ENCODE measurements at places on chromosomes 16 and 17. TPM values are rescaled to one million over a fixed set of nuclear protein-coding genes. Genes with fewer than 3 reads are reported as not detected.

- no peak for ATAC-seq
Observed at GRCh38 chr16:6104428-6104827, 1006.8 kb upstream of the EEF2KMT start.

GRCh38 chr17:77419547-77420094 lies 278.9 kb downstream of the SEC14L1 start:
- ATAC-seq = peak; percentile 30

- ATAC-seq = no peak
Observed at GRCh38 chr17:32917842-32918241, 10.1 kb upstream of the TMEM98 start.

DNA sequence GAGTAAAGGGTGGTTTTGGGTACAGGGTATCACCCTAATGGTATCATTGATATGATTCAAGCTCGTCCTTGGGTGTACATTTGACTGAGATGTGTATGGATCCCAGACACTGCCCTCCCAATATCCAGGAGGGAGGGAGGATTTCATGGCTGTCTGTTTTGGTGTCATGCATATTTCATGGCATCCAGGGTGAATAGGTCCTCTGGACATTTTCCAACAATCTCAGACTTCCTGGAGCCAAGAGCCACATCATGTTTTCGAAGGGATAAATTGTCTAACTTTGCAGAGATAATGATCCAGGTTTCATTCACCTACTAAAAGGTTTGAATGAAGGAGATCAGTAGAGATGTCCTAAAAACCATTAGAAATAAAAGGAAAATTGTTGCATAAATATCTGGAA lies 431.9 kb downstream of the SHISA9 start:
- ATAC-seq = no peak

- no peak for ATAC-seq
Observed at GRCh38 chr16:3074860-3075522, 9.6 kb downstream of the IL32 start.

DNA sequence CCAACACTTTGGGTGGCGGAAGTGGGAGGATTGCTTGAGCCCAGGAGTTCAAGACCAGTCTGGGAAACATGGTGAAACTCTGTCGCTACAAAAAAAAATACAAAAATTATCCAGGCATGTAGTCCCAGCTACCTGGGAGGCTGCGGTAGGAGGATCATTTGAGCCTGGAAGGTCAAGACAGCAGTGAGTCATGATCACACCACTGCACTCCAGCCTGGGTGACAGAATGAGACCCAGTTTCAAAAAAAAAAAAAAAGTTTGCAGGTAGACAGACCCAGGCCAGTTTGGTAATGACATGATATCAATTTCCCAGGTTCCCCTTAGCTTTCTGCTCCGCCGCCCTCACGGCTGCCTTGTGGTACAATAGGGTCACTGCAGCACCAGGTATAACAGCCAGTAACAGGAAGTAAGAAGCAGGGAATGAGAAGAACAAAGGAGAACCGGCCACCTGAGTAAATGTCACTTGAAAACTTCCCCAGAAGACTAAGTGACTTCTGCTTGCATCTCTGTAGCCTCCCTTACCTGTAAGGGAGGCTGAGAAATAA lies 201.2 kb upstream of the HSBP1 start:
- no peak for ATAC-seq

DNA sequence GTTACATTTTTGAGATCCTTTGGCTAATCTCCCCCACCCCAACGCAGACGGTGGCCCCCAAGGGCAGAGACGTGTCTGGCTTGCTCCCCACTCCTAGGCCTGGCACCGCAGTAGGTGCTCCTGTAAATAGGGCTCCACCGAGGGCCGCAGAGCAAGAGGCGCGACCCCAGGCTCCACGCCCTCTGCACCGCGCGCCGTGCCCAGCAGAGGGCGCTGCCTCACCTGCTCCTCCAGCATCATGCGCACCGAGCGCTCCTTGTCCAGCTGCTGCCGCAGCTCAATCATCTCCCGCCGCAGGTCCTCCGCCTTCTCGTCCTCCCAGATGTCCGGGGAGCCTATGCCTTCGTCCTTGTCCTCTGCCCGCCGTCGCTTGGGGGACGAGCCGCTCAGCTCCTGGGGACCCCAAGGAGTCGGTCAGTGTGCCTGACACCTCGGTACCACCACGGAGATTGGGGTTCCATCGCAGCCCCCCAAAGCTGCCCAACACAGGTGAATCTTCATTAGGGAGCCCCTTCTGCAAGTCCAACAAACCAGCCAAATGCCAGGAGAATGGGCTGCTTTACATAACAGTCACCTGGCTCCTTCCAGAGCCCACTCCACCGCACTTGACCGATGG lies 11.2 kb downstream of the TFAP4 start:
- ATAC-seq = no peak

DNA sequence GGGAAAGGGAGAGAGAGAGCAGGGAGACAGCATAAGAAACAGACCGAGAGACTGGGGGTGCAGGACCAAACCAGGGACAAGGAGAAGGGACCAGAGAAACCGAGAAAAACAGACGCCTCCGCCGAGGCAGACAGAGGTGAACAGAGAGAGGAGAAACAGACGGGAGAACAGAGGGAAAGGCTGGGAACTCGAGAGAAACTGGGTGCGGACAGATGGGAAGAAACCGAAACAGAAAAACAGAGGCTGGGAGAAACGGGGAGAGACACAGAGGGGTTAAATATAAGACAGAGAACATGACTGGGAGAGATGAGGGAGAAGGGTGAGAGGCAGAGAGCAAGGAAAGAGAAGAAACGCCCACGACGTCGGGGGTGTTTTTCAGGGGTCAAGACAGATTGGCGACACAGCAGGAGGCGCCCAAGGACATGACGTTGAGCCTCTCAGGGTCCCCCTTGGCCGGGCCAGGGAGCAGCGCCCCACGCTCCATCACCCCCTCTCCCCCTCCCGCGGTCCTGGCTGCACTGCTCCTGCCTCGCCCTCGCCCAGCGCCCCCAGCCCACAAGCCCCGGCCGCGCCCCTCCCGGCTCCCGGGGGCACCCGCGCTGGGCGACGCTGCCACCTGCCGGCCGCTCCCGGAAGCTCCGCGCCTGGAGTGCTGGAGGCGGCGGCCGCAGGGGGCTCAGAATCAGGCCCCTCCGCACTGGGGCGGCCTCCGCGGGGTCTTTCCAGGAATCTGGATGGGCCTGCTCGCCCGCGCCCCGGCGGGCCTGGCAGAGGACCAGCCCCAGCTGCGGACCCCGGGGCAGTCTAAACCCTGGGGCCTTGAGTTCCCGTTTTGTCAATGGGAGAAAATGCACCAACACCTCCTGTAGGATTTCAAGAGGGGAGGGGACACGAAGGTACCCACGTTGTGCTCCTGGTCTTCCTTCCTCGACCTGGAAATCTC lies 1.3 kb upstream of the TMEM92 start:
- peak; percentile 82 for ATAC-seq

DNA sequence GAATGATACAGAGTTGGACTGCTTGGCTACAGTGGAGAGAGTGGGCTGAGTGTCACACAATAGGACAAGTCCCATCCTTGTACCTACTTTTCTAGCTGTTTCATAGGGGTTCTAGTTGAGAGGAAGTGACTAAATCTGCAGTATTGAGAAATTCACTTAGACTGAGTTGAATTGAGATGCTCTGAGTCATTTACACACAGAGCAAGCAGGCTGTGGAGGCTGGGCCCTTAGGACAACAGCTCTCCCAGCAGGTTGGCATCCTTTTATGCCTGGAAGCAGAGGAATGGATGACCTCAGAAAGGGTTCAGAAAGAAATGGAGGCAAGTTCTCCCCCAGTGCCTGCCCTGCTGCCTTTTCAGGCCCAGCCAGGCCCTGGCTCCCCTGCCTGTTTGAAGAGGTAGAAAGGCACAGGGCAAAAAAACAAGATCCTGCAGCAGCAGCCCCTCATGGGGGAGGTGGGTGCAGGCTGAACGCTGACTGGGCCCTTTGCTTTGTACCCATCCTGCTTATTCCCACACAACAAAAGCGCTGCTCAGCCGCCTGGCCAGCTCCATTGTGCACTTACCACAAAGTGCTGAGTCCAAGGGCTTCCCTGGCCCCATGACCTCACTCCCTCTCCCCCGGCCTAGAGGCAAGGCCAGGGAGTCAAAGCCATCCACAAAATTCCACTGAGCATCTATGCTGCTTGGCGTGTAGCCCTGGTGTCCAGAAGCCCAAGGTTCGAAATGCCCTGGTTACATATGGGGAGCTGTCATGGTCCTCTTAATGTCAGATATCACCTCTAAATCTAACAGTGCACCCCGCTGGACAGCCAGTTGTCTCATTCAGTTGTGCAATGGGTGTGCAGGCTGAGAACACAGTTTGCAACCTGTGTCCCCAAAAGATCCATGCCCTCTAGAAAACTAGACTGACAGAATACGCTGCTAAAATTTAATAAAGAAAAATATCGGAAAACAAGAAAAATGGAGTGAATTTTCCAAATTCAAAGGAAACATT lies 5.4 kb upstream of the CRYBA1 start:
- ATAC-seq = peak; percentile 93

DNA sequence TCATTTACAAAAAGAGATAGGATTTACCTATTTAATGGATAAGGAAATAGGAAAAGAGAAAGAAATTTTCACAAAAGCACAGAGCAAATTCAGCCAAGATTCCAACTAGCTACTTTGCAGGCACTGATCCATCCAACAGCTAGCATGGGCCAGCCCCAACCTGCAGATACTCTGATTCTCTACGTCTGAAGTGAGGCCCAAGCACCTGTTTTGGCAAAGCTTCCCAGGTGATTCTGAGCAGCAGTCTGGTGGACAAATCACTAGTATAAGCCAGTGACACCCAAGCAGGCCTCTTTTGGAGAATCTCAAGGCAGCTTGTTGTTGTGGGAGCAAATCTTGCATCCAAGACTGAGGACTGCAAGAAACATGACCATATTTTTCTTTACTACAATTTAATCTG lies 20.9 kb upstream of the CALB2 start:
- ATAC-seq = no peak

Gene RARA
- total RNA-seq = 31.3 TPM

Gene CDH8
- total RNA-seq = 75.8 TPM

Gene CHD9NB
- total RNA-seq = 2.7 TPM

Gene RNF222
- total RNA-seq = 0.15 TPM

Gene ARL5C
- 0.41 TPM for total RNA-seq

Gene OTOP3
- total RNA-seq = not detected

Gene SAMD14
- total RNA-seq = 3.3 TPM

Gene VAT1L
- total RNA-seq = 0.58 TPM

Data from motor neuron (in vitro differentiated cells).